SJSA1 (cell line): ENCODE measurements at places on chromosomes 1 and 21. TPM values are rescaled to one million over a fixed set of nuclear protein-coding genes. Genes with fewer than 3 reads are reported as not detected.

DNA sequence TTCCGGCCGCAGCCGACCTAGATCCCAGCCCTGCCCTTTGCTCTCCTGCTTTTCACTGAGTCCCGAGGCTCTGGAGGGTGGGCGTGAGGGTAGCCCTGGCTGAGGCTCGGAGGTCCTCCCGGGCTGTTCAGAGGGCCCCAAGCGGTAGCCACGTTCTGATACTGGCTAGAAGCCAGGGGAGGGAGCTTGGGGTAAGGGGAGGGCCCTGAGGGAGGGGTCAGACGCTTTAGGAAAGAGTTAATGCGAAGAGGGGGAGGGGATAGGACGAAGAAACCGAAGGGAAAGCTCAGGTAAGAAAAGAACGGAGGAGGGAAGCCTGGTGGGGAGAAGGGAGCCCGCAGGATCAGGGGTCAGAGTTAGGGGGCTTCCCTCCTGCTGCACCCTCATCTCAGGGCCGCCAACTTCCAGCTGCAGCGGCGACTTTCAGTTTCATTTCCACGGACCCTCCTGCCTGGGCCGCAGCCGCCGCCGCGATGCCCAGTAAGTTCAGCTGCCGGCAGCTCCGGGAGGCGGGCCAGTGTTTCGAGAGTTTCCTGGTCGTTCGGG is at the start of gene MOV10:
TSS of gene MOV10 (plus strand) at position 220 of the 546 bp plus-strand sequence. CDS start at position 474, 254 bp downstream.
- H3K4me1 ChIP-seq, result peaks cover 31% of the 10 kb centered on the region
- peak within 1 kb of the TSS; percentile 89 for H3K4me3 ChIP-seq
- peak; percentile 88 for DNase-seq
- H3K27ac ChIP-seq, result peak within 1 kb of the TSS; percentile 81
- H3K36me3 ChIP-seq, result peaks cover 53% of the 10 kb centered on the region

The NR0B2 gene
- not detected in 2 replicates for total RNA-seq

The TMEM167B gene
- total RNA-seq, result 18.7 and 36.3 TPM in 2 replicates

DNA sequence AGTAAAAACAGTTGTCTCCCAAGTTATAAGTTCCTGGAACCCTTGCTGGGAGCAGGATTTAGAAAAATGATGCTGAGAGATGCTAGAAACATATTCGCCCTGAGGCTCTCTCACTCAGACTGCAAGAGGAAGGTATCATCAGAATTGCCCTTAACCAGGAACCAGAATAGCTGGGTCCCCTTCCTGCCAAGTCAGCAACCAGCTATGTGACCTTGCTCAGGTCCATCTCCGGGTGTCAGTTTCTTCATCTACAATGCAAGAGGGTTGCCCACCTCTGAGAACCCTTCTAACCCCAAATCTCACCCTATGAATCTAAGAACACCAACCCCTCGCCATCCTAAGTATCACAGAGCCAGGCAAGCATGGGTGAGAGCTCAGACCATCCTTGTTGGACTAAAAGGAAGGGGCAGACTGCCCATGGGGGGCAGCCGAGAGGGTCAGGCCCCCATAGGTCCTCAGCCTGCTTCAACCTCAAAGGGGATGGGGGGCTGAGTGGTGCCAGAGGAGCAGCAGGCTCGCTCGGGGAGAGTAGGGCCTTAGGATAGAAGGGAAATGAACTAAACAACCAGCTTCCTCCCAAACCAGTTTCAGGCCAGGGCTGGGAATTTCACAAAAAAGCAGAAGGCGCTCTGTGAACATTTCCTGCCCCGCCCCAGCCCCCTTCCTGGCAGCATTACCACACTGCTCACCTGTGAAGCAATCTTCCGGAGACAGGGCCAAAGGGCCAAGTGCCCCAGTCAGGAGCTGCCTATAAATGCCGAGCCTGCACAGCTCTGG is 390 bp upstream of the S100A9 start:
- no peaks in the 10 kb centered on the region for H3K36me3 ChIP-seq
- H3K4me1 ChIP-seq, result no peaks in the 10 kb centered on the region
- peak; percentile 32 for DNase-seq

The ERICH3 gene
- not detected in 2 replicates for total RNA-seq

- H3K4me1 ChIP-seq, result peaks cover 39% of the 10 kb centered on the region
- H3K27me3 ChIP-seq, result no peaks in the 10 kb centered on the region
- no peak overlapping the region for H3K27ac ChIP-seq
- peaks cover 19% of the 10 kb centered on the region for H3K36me3 ChIP-seq
- DNase-seq, result no peak
- H3K4me3 ChIP-seq, result no peak overlapping the region
Observed at GRCh38 chr1:156492591-156493080, 7.9 kb downstream of the MEF2D start.

The CD164L2 gene
- not detected in 2 replicates for total RNA-seq

DNA sequence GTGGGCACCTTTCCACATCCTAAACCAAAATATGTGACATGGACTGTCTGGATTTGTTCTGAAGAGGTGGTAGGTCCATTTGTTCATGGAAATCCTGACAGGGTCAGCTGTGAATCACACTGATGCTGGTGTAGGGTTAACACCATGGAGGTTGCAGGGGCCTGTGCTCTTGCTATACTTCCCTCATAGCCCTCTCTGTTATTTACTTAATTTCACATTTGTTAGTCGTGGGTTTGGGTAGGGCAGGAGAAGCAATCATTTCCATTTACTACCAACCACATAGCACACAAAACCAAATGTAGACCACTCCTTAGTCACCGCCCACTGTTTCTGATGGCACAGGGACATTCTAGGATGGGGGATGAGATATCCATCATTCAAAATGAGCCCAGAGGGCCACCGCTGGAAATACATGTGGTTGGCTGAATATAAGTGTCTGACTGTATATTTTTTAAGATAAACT is 61.8 kb upstream of the POU2F1 start:
- no peak for DNase-seq
- H3K4me1 ChIP-seq, result no peaks in the 10 kb centered on the region
- H3K27me3 ChIP-seq, result no peaks in the 10 kb centered on the region
- no peaks in the 10 kb centered on the region for H3K36me3 ChIP-seq

DNA sequence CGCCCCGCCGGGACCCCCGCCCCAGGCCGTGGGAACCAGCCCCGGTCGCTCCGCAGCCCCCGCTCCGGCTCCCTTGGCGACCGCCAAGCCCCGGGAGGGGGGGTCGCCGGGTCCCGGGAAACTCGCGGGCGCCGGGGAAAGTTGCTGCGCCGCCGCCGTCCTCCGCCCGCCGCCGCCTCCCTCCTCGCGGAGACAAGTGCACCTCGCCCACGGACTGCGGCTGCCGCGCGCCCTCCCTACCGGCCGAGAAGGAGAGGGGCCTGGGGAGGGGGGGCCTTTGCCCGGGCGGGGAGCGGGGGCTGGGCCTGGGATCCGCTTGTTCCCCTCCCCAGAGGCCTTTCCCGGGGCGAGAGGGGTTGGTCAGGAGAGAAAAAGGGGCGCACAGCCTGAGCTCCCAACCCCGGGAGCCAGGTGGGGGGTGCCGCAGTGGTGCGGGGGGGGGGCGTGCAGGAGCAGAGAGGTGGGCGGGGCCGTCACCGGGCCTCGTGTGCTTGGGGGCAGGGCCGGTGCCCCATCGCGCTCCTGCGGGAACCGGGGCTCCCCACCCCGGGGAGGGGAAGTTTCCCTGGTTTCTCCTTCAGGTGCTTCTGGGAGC is 592 bp downstream of the AGRN start:
- no peaks in the 10 kb centered on the region for H3K27me3 ChIP-seq
- H3K4me1 ChIP-seq, result peaks cover 43% of the 10 kb centered on the region
- H3K27ac ChIP-seq, result 0 out of 2 replicates have a peak overlapping the region, but pooled peaks have one; percentile 10
- peak overlapping the region; percentile 92 for H3K4me3 ChIP-seq
- DNase-seq, result no peak
- peaks cover 35% of the 10 kb centered on the region for H3K36me3 ChIP-seq

The PSRC1 gene
- total RNA-seq, result 94.1 and 137 TPM in 2 replicates

The ADCY10 gene
- total RNA-seq, result not detected in 2 replicates

GRCh38 chr21:44702111-44702972 is 5.4 kb downstream of the KRTAP10-12 start:
- no peaks in the 10 kb centered on the region for H3K36me3 ChIP-seq
- peaks cover 42% of the 10 kb centered on the region for H3K27me3 ChIP-seq
- no peak for DNase-seq
- H3K27ac ChIP-seq, result no peak overlapping the region
- no peaks in the 10 kb centered on the region for H3K4me1 ChIP-seq

The TMPRSS2 gene
- total RNA-seq, result not detected in 2 replicates

GRCh38 chr1:234322979-234323378 is 50.3 kb upstream of the COA6 start:
- no peak overlapping the region for H3K4me3 ChIP-seq
- no peaks in the 10 kb centered on the region for H3K36me3 ChIP-seq
- H3K4me1 ChIP-seq, result 0 out of 2 replicates have a peak, but pooled peaks cover 3% of the 10 kb centered on the region
- no peak overlapping the region for H3K27ac ChIP-seq

- DNase-seq, result no peak
- H3K4me1 ChIP-seq, result no peaks in the 10 kb centered on the region
- H3K4me3 ChIP-seq, result no peak overlapping the region
- H3K27ac ChIP-seq, result no peak overlapping the region
- no peaks in the 10 kb centered on the region for H3K27me3 ChIP-seq
Observed at GRCh38 chr1:76546354-76546933, 320.8 kb upstream of the ST6GALNAC5 start.

GRCh38 chr1:212157252-212157651 is 121.7 kb downstream of the DTL start:
- no peak overlapping the region for H3K27ac ChIP-seq
- no peak for DNase-seq
- no peak overlapping the region for H3K4me3 ChIP-seq
- H3K27me3 ChIP-seq, result no peaks in the 10 kb centered on the region

The NUF2 gene
- total RNA-seq, result 59.9 and 71.8 TPM in 2 replicates

DNA sequence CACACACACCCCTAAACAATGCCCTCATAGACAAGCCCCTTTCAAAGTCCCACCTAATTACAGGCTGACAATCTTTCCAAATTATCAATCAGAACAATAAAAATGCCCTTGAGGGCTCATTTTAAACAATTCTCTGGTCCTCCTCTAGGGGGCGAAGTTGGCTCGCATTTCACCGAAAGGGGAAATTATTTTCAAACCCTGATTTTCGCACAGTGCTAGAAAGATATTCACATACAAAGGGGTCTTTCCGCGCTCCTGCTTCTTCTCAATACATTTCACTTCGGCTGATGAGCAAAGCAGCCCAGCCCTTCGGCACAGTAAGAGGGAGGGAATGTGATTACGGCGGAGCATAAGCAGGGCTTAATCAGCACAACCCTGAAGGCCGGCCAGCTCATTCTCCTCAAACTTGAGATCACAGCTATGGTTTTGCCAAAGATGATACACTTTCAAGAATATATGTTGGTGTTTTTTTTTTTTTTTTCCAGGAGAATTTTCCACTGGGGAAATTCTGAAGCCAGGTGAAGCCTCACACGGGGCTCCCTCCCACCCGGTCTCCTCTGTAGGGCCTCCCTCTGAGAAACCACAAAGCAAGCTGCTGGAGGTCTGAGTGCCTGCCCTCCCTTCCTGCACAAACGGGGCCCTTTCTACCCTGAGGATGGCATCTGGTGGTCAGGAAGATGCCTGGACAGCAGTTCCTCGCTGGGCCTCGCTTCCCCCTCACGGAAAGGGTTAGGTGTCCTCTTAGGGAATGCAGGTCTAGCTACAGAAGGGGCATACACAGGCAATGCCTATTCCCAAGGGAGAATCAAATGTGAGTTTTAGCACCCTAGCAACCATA is 66.9 kb downstream of the GNG12 start:
- H3K4me1 ChIP-seq, result peaks cover 34% of the 10 kb centered on the region
- H3K27me3 ChIP-seq, result no peaks in the 10 kb centered on the region
- H3K36me3 ChIP-seq, result peaks cover 40% of the 10 kb centered on the region
- H3K4me3 ChIP-seq, result peak overlapping the region; percentile 5; the same call in 1 of the 2 replicates
- peak; percentile 71 for DNase-seq
- H3K27ac ChIP-seq, result peak overlapping the region; percentile 63

- H3K36me3 ChIP-seq, result no peaks in the 10 kb centered on the region
- no peak for DNase-seq
- no peak overlapping the region for H3K27ac ChIP-seq
- H3K4me3 ChIP-seq, result no peak overlapping the region
- no peaks in the 10 kb centered on the region for H3K4me1 ChIP-seq
Observed at GRCh38 chr1:210850556-210850955, 283.4 kb downstream of the KCNH1 start.

- no peaks in the 10 kb centered on the region for H3K36me3 ChIP-seq
- no peak overlapping the region for H3K4me3 ChIP-seq
- H3K27me3 ChIP-seq, result 0 out of 2 replicates have a peak, but pooled peaks cover 4% of the 10 kb centered on the region
- no peaks in the 10 kb centered on the region for H3K4me1 ChIP-seq
- no peak overlapping the region for H3K27ac ChIP-seq
Observed at GRCh38 chr21:42631142-42631541, 22.3 kb upstream of the PDE9A start.

The SUSD4 gene
- 0.03 and 0.74 TPM in 2 replicates for total RNA-seq

The GBP3 gene
- total RNA-seq, result 31.0 and 37.2 TPM in 2 replicates

DNA sequence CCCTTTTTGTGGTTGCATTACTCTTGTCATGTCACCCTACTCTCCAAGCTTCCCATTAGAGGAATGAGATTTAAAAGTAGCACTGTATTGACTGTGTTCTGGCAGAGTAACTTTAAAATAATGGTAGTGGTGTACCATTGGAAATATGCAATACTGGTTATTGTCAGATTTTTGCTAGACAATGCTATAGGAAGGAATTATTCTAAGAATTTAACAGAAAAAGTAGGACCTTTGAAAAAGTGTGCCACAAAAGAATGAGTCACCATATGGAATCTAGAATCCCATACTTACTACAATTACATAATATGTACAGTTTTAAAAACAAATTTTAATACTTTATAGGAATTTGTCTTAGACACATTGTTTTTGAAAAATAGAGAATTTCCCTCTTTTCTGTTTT is 13.8 kb downstream of the MIER1 start:
- H3K27ac ChIP-seq, result peak overlapping the region; percentile 6
- no peak overlapping the region for H3K4me3 ChIP-seq
- H3K27me3 ChIP-seq, result no peaks in the 10 kb centered on the region
- H3K36me3 ChIP-seq, result peaks cover 28% of the 10 kb centered on the region
- H3K4me1 ChIP-seq, result peaks cover 37% of the 10 kb centered on the region
